ENCODE measurements at places on chromosomes 7 and 10.
A peak's percentile ranks its signal among the peaks of the same experiment; 100 is the strongest.

GRCh38 chr10:46232666-46233065, 54.1 kb upstream of the ANTXRL start:
- no peak for DNase-seq

DNA sequence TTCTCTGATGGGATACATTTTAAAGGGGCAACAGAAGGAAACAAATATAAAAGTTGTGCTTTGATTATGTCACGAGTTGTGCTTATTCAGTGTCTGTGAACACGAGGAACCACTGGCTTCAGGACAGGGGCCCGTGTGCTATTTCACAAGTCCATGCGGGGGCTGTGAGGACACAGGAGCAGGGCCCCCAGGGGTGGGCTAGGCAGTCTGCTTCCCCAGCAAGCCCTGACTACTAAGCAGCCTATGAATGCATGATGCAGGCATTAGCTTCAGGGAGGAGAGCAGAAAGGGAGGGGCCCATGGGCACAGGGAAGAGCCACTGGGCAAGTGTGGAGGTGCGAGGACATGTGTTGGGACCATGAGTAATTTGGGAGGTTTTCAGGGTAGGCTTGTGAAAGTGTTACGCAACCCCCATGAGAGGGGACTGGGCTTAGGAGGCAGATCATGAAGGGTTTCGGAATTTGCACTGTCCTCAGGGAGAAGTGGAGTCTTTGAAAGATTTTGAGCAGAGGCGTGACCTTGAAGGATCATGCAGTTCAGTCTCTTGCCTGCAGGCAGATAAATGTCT, 424.9 kb downstream of the CALN1 start:
- DNase-seq = no peak

DNA sequence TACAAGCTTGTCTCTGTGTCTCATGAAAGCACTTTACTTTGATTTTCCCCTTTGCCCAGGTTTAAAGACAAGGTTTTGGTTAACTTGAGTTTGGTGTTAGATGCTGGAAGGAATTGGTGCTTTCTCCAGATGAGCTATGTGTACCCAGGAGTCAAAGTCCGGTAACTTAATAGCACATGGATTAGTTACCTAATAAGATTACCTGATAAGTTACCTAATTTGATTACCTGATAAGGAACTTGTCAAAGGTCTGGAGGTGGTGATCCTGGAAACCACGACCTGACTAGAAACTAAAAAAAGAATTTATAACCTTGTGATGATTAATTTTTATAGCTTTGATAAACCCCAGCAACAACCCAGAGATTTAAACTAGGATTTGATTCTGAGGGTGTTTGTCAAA, 269.9 kb upstream of the CACNA2D1 start:
- DNase-seq = no peak

GRCh38 chr7:77657427-77658224, 38.6 kb upstream of the RSBN1L start:
- no peak for DNase-seq

- no peak for DNase-seq
Measured at GRCh38 chr10:61835069-61835945, 66.2 kb upstream of the ARID5B start.

GRCh38 chr7:116365797-116366196, 133.7 kb upstream of the CAV2 start:
- DNase-seq = no peak

GRCh38 chr10:34967335-34967880, 122.7 kb downstream of the CUL2 start:
- DNase-seq = peak; percentile 20

DNA sequence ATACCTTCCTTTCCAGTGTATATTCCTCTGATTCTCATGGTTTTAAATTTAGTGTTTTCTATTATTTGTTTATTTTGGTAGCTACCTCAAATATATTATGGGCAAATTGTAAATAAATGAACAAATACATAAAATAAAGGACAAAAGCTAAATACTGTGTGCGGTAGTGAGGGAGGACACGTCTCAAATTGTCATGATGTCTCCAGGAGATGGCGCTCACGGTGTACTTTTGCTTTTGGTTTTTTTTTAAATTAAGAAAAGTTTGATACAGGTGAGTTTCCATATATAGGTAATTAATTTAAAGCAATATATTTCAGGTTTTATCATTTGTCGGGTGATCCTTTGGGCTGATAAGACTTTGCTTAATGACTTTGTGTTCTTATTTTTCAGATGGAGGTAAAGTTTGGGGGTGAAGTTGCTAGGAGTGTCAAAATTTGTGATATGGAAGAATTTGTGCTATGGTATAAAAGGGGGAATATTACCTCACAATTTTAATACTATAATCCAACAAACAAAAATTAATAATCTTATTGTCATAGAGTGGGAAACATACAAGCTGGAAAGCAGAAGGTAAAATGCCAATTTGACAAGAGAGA, 68.4 kb upstream of the TMEM229A start:
- no peak for DNase-seq

GRCh38 chr10:86943316-86944030, 13.9 kb downstream of the MMRN2 start:
- DNase-seq = no peak

DNA sequence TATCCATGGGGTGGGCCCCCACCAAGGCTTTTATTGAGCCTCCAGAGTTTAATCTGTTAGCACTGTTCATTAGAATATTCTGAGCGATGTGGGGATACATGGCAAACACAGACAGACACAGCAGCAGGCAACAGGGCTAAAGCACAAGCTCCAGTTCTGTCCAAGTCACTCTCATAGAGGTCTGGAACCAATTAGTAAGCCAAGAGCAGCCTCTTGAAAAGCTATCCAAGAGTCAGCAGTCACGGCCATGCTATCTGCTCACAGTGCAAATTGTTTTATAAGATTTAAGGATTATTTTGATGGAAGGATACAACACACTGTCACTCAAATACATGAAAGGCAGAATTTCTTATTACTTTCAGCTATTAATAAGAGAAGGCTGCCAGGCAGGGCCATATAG, 86.4 kb upstream of the DGKB start:
- DNase-seq = no peak

GRCh38 chr7:18902892-18903291, 214.5 kb downstream of the TWIST1 start:
- no peak for DNase-seq

- DNase-seq = no peak
Measured at GRCh38 chr10:104614245-104614831, 26.8 kb upstream of the SORCS3 start.

GRCh38 chr10:121036431-121036830, 185.3 kb downstream of the WDR11 start:
- no peak for DNase-seq

DNA sequence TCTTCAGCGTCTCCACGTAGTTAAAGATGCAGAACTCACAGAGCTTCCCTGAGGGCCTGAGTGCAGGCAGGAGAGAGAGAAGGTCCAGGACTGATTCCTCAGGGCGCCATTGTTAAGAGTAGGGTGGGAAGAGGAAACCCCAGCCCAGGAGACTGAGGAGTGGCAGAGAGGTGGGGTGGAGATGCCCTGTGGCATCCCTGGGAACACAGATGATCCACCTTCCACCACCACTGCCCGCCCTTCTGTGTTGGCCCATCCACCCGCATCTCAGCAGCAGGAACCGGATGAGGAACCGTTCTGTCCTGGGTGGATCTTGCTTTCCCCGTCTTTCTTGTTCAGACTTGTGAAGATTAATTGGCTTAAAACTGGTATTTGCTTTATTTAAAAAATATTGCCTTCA, 48.3 kb downstream of the PFKP start:
- no peak for DNase-seq

GRCh38 chr10:110858297-110858934, 13.3 kb upstream of the PDCD4 start:
- DNase-seq = no peak

- no peak for DNase-seq
Measured at GRCh38 chr10:34249634-34250033, 565.5 kb downstream of the PARD3 start.

DNA sequence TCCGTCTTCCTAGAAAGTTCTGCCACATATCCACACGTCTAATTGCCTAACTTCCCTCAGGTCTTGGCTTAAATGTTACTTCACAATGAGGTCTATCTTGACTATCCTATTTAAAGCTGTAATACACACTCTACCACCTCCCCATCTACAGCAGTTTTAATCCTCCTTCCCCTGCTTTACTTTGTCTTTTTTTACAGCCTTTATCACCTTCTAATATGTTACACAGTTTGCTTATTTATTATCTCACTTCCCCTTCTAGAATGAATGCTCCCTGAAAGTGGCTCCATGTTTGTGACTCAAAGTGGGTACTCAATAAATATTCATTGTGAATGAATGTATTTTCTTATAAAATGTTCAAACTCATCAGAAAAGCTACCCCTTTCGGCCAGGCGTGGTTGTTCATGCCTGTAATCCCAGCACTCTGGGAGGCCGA, 13.6 kb upstream of the MICU1 start:
- DNase-seq = no peak

GRCh38 chr7:99080679-99081078, 63.2 kb downstream of the SMURF1 start:
- DNase-seq = no peak

DNA sequence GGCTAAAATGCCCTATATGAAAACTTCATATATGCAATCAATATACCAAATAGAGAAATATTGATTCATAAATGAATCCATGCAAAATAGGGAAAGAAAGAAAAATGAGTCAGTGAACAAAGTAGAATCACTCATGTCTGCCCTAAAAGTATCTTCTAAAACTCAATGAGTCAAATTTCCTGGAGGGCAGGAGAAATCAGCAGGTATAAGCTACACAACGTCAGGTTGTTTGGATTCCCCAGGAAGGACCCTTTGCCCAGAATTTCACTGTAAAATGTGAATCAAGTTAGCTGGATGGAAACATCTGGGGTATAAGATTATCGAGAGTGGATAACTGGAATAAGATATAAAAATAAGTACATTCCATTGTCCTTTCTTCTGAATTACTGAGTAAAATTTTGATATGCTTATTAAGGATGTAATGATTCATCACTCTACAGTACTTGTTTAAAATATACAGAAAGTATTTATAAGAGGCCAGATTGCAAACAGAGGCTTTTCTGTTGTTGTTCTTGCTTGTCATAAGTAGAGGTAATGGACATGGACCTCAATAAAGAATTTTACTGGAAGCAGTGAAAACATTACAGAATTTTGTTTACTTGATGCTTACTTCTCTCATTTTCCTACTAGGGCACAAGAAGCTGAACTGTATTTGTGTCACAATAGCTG, 99.0 kb downstream of the AGMO start:
- no peak for DNase-seq

- DNase-seq = no peak
Measured at GRCh38 chr7:131007439-131008330, 273.7 kb upstream of the KLF14 start.

DNA sequence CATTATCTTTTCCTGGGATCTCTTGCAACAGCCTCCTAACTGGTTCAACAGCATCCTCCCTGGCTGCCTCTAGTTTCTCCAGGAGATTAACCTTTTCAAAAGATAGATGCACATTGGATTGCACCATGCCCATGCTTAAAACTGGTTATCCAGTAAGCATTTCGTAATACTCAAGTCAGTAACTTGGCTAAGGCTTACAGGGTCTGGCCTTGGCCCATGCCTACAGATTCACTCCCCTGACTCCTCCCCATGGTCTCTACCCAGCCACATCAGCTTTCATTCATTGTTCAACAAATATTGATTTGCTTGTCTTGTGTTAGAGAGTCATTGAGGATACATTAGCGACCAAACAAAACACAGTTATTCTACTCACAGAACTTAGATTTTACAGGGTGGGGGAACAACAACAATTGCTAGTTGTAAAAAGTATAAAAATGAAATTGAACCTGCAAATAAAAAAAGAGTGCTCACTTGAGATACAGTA, 1.8 kb upstream of the KIF20B start:
- no peak for DNase-seq

- DNase-seq = no peak
Measured at GRCh38 chr7:17952387-17952786, 12.1 kb upstream of the SNX13 start.

DNA sequence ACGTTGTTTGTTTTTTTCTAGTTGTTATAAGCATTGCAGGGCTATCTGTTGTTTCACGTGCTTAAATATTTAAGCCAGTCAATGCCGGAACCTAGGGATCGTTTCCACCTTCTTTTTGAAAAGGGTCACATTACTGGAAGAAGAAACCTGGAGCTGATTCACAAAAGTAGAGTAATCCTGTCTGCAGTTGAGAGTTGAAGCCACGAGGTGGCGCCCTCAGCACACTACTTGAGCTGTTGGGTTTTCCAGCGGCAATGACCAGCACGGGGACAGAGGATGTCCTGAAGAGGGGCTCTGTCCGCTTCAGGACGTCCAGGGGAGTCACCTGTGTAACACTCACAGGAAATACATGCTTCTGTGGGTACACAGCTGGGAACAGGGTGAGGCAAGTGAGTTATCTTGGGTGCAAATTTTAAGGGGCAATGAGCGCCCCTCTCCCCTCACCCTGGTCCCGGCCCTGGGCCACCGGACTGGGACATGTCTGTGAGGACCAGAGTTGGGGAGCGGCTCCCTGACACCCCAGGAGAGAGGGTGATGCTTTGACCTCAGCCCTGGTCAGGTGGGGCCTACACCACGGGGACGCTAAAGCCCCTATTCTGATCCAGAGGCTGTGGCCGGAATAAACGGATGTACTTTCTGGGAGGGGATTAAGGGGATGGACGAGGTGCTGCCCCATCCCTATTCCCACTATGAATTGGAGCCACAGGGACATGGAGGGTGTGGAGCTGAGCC, 26.3 kb upstream of the WDFY4 start:
- DNase-seq = peak; percentile 24

DNA sequence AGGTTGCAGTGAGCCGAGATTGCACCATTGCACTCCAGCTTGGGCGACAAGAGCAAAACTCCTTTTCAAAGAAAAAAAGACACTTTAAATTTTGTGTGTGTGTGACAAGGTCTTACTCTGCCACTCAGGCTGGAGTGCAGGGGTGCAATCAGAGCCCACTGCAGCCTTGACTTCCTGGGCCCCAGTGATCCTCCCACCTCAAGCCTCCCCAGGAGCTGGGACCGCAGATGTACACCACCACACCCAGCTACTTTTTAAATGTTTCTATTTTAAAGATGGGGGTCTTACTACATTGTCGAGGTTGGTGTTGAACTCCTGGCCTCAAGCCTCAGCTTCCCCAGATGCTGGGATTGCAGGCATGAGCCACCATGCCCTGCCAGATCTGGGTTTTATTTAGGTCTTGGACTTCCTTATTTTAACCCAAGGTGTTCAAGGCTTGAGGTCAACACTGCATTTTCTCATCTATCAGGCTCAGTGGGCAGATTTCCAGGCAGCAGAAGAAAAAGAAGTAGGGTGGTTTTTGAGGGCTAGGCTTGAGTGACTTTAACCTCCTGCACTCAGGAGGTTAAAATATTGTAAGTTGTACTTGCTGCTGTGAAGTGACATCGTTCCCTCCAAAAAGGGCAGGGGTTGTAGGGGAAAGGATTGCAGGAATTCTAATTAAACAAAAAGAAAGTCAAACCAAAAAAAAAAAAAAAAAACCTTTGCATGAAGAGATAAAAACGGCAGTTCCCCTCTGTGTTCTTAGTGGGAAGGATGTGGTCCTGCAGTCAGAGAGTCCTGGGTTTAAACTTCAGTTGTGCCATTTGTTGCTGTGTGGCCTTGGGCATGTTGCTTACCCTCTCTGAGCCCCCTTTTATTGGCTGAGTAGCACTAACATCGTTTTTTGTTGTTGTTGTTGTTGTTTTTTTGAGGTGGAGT, 71.5 kb downstream of the CARD11 start:
- DNase-seq = no peak

All from caudate nucleus (tissue), 63 donors.